ENCODE measurements at places on chromosomes 11 and 22.

DNA sequence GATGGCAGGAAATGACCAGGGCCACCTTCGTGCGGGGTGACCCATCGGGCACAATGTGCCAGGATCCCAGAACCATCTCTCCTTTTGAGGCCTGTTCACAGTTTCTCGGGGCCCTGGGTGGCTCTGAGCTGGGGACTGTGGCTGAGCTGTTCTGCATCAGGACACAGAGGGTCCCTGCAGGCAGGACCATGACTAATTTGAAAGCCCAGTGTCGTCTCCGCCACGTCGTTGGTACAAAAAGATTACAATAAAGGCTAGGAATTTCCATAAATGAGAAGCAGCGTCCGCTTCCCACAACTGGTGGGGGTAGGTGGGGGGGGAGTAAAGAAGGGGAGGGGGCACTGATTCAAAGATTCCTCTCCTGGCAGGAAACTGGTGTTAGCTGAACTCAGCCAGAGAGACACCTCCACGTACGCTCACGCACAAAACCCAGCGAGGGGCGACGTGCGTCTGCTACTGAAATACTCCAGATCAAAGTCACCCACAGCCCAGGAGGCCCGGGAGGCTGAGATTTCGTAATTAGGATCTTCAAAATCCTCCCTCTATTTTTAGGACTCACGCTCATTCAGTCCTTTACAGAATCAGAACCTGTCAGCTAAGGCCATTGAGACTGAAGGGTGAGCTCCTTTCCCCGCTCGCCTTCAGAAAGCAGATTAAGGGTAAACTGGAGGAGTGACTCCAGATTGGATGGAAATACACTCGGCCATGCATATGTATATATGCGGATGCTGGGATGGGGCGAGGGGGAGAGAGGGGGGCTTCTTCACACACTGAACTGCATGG, 11.0 kb downstream of the MN1 start:
- DNase-seq: no peak

DNA sequence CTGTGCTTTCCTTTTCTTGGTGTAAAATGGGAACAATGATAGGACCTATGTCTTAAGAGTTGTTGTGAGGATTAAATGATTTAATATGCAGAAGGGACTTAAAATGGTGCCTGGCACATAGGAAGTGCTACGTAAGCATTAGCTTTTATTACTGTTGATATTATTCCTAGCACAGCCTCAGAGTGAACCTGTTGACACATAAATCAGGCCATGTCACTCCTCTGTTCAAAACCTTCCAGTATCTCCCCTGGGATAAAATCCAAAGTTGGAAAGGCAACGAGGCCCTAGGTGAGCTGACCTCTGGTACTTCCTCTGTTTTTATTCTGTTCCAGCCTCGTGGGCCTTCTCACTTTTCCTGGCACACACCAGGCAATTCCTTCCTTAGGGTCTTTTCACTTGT, 108.8 kb upstream of the CADM1 start:
- DNase-seq: no peak

DNA sequence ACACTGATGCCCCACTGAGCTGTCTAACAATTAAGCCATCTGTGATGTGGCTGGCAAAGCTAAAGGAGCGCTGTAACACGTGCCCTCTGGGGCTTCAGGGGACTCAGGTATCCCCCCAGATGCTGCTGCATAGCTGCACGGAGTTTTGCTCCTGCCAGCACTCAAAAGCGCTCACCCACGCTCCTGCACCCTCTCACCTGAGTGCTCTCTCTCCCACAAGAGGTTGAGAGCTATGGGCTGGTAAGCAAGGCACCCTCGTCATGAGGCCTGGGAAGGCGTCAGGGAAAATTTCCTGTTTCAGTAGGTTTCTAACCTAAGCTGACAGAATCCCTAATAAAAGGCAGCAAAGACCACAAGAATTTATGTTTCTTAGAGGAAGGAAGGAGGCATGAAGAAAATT, 850.3 kb downstream of the OPCML start:
- DNase-seq: no peak

- DNase-seq: no peak
Observed at GRCh38 chr11:114183044-114183511, 113.1 kb upstream of the NNMT start.

DNA sequence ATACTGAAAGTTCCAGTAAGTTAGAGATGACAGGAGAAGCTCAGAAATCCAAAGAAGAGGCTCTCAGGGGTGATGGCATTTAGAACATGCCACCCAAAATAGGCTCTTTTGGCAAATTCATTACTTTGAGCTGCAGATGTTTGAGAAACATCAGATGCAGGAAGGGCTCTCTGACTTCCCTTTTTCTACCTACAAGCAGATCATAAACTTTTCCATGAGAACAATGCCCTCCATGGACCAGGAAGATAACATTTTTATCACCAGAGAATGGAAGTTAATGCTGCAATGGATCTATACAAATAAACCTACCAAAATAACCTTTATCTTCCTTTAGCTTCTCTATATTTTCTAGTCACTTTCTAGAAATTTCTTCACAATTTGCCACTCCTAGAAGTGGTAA, 32.7 kb upstream of the FAR1 start:
- no peak for DNase-seq

GRCh38 chr11:132008872-132009271, 638.5 kb downstream of the NTM start:
- DNase-seq: no peak

GRCh38 chr11:83157594-83158356, 844 bp downstream of the PCF11 start:
- peak; percentile 83 for DNase-seq

DNA sequence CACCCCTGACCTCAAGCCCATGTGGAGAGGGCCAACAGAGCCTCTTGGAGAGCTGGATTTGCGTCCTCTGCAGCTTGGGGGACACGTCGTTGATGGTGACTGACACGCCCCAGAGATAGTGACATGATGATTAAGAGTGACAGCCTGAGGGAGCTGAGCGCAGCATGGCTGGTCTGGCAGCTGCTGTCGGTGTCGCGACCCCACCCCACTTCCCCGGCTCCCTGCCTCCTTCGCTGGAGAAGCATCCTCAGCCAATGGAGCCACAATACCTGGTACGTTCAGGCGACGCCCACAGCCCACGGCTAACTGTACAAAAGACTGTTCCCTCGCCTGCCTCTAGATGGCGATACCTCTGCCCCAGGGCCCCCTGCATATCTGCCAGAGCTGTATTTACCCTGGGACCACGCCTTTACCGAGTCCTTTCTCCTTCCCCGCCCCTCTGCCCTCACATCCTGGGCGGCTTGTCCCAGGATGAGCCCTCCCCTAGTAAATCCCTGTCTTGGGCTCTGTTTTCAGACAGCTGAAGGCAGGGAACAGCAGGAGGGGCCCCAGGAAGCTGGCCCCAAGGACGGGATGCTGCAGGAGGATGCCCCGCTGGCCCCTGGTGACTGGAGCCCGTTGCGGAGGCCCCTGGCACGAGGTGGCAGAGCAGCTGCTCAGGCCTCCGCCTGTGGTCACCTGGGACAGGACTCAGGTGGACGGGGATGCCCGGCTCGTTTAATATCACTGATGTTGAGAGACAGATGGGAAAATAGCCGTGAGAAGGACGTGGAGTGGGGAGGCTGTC, 90.6 kb downstream of the RPS6KA4 start:
- DNase-seq: peak; percentile 86

DNA sequence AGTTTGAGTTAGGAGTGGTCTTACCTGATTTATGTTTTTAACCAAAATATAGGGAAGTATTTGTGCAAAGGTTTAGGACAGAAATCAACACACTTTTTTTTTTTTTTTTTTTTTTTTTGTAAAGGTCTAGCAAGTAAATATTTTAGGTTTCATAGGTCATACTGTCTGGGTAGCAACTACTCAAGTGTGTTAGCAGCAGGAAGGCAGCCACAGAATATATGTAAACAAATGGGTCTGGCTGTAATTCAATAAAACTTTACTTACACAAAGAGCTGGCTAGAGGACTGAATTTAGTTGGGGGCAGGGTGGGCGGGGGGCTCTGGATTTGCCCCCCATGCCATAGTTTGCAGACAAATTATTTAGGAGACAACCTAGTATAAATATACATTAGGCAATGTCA, 510.4 kb downstream of the NELL1 start:
- DNase-seq: no peak

- DNase-seq: no peak
Observed at GRCh38 chr11:57340039-57340615, 2.0 kb downstream of the P2RX3 start.

GRCh38 chr22:43440556-43440955, 28.7 kb downstream of the MPPED1 start:
- no peak for DNase-seq

DNA sequence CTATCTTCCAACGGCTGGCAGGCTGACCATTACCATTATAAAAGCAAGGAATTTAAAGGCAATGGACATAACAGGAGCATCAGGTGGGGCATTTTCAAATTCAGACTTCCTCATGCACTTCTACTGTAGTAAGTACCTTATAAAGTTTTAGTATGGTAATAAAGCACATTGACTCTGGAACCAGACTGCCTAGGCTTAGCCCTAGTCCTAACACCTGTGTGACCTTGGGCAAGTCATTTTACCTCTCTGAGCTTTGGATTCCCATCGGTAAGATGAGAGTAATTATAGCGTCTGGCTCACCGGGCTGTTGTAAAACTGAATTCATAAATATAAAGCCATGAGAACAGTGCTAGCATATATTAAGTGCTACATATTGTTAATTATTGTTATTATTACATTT, 69.2 kb upstream of the OLFML1 start:
- no peak for DNase-seq

DNA sequence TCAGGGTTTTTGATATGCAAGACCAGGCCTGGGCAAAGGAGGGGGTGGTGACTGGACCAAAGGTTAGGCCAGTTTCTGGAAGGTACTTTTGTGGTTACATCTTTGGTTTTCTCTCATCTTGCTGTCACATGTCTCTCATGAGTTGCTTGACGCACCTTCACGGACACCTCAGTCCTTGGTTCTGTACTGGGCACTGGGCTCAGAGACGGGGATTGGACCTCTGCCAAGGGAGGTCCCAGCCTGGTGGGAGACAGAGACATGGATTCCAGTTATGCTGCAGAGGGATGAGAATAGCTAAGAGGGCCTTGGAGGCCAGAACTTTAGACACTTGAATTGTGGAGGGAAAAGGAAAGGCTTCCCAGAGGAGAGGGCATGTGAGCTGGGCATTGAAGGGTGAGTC, 1.7 kb downstream of the USP35 start:
- DNase-seq: no peak

GRCh38 chr11:3148255-3148989, 16.7 kb downstream of the OSBPL5 start:
- no peak for DNase-seq

DNA sequence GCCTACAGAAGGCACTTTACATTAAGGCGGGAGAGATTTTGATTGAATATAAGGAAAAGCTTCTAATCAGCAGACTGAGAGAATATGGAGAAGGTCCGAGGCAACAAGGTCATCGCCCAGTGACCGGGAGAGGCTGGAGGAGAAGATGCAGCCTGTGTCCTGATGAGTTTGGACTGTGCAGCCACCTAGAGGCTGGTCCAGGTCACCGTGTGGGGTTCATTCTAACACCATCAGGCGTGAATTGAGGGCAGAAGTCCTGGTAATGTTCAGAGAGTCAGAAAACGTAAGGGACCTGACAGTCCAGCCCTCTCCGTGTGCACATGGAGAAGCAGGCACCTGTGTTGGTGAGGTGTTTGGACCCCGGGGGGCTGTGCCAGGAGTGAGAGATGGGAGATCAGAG, 102.7 kb downstream of the FEZ1 start:
- DNase-seq: no peak

DNA sequence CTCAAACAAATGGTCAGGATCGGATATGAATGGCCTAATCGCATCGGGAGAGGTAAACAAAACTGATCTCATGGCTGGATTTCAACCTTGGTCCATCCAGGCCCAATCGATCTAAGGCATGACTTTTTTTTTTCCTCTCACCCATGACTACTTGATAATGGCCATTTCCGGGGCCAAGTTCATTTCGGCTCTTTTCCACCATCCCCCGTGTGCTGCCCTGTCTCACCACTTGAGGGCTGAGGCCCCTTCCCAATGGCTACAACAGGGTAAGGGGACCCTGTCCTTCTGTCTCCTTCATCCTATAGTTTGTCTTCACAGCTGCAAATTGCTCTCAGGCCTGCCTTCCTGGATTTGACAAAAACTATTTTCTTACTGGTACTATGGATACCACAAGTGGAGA, 26.7 kb downstream of the GRAP2 start:
- no peak for DNase-seq

DNA sequence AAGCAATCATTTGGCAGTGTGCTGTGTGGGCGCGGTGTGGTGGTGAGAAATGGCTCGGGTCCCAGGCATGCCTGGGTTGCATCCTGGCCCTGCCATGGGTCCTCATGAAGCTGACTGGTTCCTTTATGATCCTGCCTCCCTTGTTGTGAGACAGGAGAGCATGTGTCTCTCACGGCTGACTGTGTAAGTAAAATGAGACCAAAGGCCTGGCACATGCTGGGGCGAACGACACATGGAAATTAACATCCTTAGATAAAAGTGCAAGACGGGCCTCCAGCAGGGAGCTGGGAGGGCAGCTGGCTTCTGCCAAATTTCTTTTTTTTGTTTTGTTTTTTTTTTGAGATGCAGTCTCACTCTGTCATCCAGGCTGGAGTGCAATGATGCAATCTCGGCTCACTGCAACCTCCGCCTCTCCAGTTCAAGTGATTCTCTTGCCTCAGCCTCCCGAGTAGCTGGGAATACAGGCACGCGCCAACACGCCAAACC, 9.4 kb upstream of the FBLN1 start:
- no peak for DNase-seq

DNA sequence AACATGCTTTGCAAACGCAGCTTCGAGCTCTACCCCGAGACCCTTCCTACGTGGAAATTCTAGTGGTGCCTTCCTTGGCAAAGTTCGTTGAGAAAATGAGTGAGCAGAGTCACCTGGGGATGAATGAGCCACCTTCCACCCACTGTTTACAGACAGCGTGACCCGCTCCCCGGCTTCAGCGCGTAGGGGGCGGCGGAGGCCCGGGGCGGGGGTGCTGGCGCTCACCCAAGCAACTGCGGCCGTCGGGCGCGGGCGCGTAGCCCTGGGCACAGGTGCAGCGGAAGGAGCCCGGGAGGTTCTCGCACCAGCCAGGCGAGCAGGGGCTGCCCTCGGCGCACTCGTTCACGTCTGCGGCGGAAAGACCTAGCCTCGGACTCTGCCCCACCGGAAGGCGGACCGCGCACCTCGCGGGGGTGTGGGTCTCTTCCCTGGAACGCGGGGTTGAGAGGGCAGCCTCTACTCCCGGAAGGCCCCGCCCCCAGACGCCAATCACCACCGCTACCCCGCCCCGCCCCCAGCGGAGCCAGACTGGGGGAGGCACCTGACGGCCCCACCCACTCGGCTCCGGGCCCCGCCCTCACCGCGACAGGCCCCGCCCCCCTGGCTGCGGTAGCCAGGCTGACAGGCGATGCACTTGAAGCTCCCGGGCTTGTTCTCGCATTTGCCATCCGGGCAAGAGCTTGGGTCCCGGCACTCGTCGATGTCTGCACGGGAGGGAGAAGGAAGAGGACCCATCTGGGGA, 11.8 kb downstream of the LTBP3 start:
- DNase-seq: no peak

- no peak for DNase-seq
Observed at GRCh38 chr11:111456086-111456858, 55.9 kb downstream of the BTG4 start.

Measured in SW480 (cell line).